ENCODE measurements at places on chromosomes 1 and 21.

- no peak for DNase-seq
Observed at GRCh38 chr1:26353976-26354820, at the start of gene CRYBG2. CRYBG2 (minus strand) TSS chr1:26354130; CDS start chr1:26346657, 7,473 bp downstream.

DNA sequence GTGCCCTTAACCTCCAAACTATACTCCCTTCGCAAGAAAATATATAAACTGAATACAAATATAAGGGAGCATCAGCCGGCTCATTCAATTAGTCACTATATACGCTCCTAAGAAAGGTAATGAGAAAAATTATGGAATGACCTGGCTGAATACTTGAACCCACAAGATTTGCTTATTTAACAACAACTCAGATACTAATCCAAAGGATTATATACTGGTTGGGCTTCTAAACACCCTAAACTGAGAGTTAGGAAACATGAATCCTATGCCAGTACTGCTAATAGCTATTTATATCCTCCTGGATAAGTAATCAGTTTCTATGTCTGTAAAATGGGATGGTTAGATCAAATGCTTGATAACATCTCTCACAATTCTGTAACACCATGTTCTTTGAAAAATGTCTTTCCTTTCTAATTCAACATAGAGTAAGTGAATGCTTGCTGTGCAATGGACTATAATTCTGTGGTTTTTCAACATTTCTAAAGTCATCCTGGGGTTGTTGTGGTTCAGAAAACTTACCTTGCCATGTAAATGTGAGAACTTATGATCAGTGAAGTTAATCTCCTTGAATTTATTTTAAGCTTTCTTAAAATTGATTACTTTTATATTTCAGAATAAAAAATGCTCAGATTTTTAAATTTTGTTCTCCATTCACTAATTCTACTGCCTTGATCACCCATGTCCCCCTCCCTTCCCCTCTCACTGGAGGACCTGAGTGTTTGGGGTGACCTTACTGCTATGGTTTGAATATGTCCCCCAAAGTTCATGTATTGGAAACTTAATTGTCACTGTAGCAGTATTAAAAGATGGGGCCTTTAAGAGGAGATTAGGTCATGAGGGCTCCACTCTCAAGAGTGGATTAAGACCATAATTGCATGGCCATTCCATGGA is 14.5 kb downstream of the DUSP10 start:
- DNase-seq: no peak

DNA sequence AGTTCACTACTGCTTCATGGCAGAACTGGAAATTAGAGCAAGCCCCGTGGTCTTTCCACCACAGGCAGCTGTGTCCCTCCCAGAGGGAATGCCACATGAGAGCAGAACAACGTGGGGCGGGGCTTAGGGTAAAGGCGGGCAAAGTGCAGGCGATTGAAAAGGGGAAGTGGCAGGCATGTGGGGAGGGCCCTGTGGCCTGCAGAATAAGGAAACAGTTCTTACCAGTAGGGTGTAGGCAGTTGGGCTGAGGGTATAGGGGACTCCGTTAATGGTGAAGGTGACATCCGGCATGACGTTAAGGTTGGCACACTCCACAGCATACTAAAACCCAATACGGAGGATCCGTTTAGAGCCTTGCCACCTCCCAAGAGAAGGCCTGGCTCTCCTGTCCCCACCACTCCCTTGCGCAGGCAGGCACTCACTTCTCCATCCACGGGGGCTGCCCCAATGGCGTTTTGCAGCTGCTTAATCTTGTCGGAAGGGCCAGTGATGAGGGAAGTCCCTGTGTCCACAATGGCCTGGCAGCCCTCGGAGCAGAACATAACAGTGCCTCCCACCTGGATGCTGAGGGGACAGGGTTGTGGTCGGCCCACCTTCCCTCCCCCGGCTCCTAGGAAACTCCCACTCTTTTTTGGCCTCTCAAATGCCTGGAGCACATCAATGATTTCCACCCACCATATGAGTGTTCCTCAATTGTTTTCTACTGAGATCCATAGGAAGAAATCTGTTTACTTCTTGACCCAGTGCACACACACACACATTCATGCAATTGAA is 9.1 kb upstream of the RAB7B start:
- DNase-seq: peak; percentile 72

- no peak for DNase-seq
Observed at GRCh38 chr1:14538335-14538734, 60.1 kb upstream of the KAZN start.

All from left ventricle myocardium superior (tissue), 1 donor.